Breast epithelium (tissue), 4 donors: ENCODE measurements at places on chromosomes 4 and X.

GRCh38 chr4:35918491-35918977 is 325.8 kb downstream of the ARAP2 start:
- no peak for DNase-seq

- no peak for DNase-seq
Measured at GRCh38 chr4:30056016-30056766, 664.0 kb upstream of the PCDH7 start.

DNA sequence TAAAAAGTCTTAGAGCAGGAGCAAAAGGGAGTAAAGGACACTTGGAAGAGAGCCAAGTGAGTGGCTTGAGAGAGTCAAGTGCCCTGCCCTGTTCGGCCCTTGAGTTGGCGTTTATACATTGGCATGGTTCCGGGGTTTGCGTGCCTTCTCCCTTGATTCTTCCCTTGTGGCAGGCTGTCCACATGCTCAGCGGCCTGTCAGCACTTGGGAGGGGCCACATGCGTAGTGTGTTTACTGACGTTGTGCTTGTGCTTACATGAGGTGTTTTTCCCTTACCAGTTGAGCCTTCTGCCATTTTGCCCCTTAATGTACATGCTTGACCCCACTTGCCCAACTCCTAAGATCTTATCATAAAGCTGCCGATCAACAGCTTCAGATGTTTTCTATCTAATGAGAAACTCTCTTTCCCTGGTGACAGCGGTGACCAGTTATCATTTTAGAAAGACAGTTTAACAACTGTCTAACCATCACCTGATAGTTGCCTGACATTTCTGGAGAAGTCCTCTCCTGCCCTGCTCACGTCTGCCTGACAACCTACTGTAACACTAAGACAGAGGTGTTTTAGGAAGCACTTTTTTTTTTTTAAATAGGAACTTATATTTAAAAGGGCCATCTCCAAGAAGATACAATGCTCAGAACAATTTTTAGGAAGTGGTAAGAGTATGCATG is 49.5 kb upstream of the GC start:
- no peak for DNase-seq

- DNase-seq, result no peak
Measured at GRCh38 chrX:47191331-47191730, 2.3 kb upstream of the UBA1 start.

- DNase-seq, result no peak
Measured at GRCh38 chr4:184442314-184442635, 32.1 kb downstream of the IRF2 start.

DNA sequence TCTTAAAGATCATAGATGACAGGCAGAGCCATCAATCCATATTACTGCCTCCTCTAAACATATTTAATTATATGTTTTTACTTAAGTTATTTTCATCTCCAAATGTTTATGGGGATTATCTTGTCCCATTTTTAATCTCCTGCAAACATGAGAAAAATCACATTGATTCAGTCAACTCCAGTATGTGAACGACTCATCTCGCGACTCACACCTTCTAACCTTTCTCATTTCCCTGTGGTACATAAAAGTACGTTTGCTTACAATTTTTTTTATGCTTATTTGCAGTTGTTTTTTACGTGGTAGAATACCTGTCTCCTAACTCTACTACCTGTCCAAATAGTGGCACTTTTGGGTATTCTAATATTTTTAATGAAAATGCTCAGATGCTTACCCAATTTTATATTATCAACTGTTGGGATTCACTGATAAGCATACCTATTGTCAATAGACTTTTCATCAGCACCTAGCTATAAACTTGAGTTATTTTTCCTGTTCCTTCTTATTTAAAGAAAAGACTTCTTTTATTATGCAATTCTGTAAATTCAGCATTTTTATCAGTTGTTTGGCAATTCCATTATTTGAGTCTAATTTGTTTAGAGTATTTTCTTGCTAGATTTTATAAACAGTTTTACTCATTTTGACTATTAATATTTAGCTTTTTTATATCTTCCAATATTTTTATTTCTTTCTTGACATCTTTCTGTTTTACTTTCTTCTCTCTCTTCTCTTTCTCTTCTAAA is 276.6 kb downstream of the ANK2 start:
- no peak for DNase-seq

- no peak for DNase-seq
Measured at GRCh38 chrX:54921427-54922021, 900 bp downstream of the TRO start.

DNA sequence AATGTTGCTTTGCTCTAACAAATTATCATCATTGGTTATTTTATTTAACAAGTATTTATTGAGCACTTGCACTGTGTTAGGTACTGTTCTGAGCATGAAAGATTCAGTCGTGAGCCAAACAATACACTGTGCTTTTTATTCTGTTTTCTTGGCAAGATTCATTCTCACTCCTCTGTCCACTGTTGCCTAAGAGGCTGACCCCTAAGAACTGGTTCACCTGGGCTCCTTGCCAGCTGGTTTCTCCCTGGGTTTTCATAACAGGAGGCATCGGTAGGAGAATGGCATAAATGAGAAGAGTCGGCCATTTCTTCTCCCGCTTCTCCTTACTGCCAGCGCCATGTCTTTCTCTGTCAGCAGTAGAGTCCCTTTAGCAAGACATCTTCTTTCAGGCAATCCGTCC is 243.7 kb upstream of the DIAPH2 start:
- no peak for DNase-seq

- DNase-seq, result no peak
Measured at GRCh38 chrX:43631841-43632240, 24.3 kb upstream of the MAOA start.

- DNase-seq, result no peak
Measured at GRCh38 chr4:54073271-54073880, 9.0 kb upstream of the CHIC2 start.

GRCh38 chrX:31070057-31070468 is 1.8 kb downstream of the FTHL17 start:
- no peak for DNase-seq
